ENCODE measurements at places on chromosomes 7 and 10.

DNA sequence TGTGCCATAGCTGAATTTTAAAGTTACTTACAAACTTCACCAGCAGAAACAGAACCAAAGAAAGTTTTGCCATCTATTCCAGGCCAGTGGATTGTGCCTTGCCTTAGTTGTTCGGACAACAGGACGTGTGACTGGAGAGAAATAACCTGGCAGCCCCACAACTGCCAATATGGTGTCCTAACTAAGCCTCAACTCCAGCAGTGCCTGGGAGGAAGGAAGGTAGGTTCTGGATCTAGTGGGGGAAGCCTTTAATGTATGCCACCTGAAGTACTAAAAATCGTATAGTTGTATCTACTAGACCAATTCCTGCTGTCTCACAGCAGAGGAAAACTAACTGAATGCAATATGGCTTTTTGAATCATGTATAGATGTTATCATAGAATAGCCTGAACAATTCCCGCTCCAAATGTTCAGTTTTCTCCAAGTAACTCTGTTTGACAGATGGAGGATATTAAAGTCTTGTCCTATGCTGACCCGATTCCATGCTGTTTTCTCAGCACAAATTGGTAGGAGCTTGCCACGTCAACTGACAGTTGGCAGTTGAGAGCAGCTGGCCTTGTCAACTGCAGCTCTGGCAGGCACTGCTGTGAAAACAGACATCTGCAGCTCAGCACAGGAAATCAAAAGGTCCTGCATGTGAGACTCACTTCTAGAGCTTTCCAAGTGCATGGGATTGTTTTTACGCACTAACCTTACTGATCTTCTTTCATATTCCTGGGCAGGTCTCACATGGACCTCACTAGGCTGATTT lies 84.5 kb upstream of the WNT16 start:
- no peak for DNase-seq

DNA sequence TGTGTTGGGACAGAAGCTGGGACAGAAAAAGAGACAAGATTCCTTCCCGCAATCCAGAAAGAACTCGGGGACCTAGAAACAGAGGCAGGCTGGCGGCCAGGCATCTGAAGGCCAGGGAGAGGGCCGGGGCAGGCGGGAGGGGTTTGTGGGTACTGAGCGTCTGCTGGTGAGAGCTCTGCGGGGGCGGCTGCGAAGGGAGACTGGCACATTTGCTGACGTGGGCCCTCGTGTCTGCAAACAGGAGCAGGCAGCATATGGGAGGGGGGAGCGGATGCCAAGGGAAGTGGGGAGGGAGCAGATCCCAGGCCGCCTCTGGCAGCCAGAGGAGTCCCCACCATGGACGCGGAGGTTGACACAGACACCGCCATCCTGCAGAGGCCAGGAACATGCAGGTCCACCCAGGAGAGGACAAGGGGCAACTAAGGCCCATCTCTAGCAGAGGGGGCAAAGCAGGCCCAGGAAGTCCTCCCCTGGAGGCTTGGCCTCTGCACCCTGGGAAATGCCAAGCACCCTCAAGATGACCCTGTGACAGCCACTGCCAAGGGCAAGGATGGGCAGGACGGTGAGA lies 32.2 kb downstream of the KCNH2 start:
- peak; percentile 64 for DNase-seq

GRCh38 chr7:42359946-42360345 lies 122.9 kb upstream of the GLI3 start:
- no peak for DNase-seq

- no peak for DNase-seq
These were observed 4.8 kb downstream of the PITRM1 start for GRCh38 chr10:3167611-3168330.

- no peak for DNase-seq
These were observed 10.9 kb downstream of the TARP start for GRCh38 chr7:38262545-38262944.

DNA sequence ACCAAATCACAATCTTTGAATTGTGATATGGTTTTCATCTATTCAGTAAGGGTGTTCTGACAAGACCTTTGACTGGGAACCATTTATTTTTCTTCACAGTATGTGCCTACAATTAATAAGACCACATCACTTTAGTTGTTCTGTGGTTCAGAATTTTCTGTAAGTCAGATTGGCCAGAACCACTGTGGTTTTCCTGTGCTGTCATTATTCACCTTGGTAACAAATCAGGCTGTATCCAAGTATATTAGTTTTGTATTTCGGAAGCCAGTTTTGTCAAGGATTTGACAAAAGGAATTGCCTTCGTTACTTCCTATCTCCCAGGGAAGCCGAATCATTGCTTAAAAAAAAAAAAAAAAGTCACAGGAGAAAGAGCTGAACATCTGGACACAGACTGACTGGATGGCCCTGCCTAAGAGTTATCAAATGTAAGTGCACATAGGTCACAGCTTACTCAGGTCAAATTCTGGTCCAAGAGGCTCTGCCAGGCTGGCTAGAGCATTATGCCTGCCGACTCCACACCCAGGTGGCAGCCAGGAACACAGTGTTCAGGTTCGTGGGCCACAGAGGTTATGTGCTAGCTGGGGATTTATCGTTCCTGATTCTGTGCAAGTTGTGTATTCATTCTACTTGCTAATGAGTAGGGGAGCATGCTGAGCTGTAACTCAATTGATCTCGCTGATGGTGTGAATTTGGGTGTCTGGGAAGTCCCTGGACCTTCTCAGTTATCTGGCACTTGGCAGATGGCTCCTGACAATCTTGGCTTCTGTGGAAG lies 175.3 kb downstream of the JAZF1 start:
- no peak for DNase-seq

- peak; percentile 27 for DNase-seq
These were observed 62.1 kb upstream of the PRSS58 start for GRCh38 chr7:142319970-142320369.

GRCh38 chr10:88127766-88128165 lies 264.3 kb downstream of the PTEN start:
- no peak for DNase-seq

DNA sequence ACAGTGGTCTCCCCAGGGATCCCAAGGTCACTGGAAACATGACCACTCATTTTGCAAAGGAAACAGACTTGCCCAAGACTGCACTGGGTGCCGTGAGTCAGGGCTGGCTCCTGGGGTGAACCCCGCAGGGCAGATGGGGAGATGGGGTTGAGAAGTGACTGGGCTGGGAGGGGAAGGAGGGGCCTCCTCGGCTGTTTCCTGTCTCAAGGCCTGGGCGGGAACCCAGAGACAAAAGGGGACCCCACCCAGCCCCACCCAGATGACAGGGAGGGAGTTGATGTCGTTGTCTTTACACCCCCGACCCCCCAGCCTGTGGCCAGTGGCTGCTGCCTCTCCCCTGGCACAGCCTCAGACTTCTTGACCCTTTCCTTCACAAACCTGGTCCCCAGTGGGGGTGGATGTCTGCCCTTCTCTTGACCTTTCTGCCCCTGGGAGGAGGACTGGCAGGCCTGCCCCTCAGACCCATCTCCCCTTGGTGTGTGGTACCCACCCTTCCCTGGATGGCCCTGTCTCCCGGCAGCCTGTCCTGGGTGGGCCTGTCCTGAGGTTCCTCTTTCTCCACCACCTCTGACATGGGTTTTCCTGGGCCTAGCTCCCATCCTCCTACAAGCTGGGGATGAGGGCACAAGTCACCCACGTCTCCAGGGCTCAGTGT lies 1.4 kb downstream of the MYO1G start:
- no peak for DNase-seq

- DNase-seq = no peak
These were observed 339.8 kb downstream of the FRMD4A start for GRCh38 chr10:13990946-13991345.

- DNase-seq = no peak
These were observed 14.0 kb downstream of the NEURL1 start for GRCh38 chr10:103507235-103508191.
